ENCODE measurements at places on chromosomes 3 and 15.

- no peak for DNase-seq
Observed at GRCh38 chr15:91685436-91685835, 168.1 kb upstream of the SLCO3A1 start.

DNA sequence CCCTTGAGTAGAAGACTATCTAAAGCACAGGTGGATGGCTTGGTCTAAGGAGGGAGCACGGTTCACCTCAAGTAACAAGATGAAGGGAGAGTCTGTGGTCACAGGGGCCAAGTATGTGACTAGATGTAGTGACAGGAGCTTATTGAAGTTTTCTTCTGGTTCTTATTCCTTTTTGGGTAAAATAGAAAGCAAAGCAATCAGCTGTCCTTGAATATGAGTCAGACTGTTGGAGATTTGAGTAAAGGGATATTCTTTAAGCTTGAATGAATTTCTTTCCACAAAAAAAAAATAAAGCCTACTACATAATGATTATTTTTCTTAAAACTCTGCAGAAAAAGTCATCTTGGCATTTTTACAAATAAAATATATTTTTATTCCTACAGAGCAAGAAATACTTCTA is 1.5 kb upstream of the CNTN6 start:
- DNase-seq = peak; percentile 56

DNA sequence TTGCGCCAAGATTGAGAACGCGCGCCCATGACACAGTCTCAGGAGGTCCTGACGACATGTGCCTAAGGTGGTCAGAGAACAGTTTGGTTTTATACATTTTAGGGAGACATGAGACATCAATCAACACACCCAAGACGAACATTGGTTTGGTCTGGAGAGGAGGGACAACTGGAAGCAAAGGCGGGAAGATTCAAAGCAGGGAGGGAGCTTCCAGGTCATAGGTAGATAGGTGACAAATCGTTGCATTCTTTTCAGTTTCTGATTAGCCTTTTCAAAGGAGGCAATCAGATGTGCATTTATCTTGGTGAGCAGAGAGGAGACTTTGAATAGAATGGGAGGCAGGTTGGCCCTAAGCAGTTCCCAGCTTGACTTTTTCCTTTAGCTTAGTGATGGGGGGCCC is 828.4 kb upstream of the DPPA4 start:
- no peak for DNase-seq

GRCh38 chr15:51048308-51048707 is 46.4 kb downstream of the TNFAIP8L3 start:
- DNase-seq = no peak

DNA sequence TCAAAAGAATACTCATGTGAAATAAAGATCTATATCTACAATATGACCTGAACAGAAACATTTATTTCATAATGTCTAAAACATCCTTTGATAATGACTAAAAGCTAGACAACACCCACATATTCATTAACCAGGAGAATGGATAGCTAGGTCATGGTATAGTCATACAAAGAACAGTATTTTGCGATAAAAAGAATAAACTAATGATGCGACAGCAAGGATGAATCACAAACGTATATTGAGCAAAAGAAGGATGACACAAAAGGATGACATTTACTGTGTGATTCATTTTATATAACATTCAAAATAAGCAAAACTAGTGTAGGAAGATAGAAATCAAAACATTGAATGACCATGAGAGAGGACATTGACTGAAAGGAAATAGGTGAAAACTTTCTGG is 1233.1 kb downstream of the OTOL1 start:
- no peak for DNase-seq

DNA sequence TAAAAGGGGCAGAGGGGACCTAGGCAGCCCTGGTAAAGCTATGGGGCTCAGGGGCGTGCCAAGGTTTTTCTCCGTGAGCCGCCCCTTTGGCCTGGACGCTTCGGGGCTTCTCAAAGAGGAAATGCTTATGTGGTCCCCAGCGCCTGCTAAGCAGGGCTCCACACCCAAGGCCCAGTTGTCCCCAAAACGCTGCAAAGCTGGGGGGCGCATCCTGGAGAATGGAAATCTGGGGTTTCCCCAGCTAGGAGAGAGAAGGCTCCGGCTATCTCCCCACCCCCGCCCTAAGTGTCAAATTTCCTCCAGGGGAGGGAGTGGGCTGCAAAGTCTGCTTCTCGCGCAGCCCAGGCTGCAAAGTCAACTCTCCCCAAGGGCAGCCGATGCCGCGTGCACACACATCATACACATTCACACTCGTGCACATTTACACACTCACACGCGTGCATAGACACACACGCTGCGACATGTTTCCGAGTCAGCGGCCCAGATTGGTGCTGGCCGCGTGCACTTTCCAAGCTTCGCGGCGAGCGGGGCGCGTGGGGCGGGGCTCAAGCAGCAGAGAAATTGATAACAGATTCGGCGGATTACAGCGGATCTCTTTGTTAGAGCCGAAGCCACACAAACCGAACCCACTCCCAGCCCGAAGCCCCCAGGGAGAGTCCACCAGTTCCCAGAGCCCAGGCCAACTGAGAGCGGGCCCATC is 4.5 kb downstream of the WNT5A start:
- peak; percentile 24 for DNase-seq

DNA sequence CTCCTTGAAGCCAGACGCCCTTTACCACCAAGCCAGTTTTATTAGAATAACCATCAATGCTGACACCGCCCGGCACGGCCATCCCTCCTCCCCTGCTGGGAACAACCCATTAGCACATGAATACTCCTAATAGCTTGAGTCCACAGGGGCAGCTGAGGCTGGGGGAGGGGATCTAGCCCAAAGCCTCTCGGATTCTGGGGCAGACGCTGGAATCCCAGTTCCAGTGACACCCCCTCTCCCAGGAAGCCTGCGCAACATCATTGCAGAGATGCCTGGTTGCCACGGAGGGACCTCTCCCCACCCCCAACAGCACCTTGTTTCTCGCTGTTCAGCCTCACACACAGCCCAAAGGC is 1.2 kb upstream of the LINGO1 start:
- DNase-seq = no peak

DNA sequence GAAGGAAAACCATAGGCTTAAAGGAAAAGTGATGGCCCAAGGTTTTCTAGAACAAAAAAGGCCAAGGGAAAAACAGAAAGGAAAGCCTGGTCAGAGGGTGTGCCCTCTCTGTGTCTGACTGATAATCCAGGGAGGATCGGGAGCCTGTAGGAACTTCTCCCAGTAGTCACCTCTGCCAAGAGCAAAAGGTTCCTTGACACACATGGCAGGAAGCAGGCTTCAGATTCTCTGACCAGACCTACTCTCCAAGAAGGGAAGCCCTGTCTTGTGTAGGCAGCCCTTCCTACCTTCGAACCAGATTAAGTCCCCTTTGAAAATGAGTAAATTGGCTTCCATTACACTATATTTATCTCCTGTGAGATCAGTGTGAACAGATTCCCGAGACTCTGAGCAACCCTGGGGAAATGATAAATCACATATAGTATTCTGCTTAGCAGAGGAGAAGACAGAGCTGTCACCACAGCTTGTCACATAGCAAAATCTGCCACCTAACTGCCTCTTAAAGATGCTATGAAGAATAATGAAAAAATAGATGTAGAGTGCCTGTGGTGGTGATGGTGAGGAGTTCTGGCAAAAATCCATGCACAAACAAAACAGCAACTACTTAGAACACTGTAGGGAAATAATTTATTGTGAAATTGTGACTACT is 38.8 kb downstream of the PARP14 start:
- no peak for DNase-seq

DNA sequence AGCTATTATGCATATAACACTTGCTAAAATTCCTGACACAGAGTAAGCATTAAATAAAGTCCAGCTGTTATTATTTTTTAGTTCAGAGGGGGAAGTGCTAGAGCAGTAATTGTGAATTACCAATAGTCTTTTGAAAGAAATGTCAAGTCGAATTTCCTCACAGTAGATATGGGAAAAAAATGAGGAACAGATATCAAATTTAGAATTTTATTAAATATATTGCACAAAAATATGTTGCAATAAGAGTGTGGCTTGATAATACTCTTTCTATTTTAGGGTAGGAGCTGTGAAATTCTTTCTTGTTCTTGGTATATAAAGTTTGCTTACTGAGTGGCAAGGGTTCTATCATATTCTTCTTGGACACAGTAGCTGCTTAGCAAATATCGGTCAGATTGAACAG is 181.3 kb downstream of the NFKBIZ start:
- DNase-seq = no peak

DNA sequence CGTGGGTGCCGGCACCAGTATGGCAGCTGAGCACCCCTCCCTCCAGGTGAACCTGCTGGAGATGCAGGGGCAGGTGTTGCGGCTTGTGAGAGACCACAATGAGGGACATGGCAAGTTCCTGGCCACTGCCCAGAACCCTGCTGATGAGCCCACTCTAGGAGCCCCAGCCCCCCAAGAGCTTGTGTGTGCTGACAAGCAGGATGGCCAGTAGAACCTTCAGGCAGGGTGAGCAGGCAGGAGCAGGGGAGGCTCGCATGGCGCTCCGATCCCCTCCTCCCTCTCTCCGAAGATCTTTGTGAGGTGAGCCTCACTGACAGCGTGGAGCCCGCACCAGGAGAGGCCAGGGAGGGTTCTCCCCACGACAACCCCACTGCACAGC is 29.8 kb downstream of the NGRN start:
- DNase-seq = no peak

DNA sequence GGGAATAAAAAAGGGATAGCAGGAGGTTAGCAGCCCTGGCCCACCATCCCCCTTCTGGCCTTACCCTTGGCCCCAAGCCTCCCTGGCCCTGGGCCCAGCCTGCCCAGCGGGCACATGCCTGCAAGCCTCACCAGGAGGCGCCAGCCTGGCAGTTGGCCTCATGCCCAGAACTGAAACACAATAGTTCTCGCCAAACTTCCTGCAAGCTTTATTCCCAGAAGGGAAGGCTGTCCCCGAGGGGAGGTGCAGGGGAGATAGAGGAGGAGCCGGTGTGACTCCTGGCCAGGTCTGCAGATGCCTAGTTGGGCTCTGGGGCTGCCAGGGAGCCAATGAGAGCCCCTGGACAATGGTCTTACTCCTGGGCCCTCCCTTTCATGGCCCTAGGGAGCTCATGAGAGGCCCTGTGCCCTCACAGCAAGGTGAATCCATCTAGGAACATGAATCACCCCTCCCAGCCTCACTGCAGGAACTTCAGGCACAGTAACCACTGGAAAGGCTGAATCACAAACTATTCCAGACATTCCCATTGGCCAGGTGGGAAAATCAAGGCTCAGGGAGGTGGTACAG is 4.0 kb downstream of the CCDC33 start:
- peak; percentile 67 for DNase-seq

GRCh38 chr3:13577181-13578121 is 28.5 kb downstream of the FBLN2 start:
- DNase-seq = no peak

GRCh38 chr3:188407158-188407880 is 253.4 kb downstream of the LPP start:
- no peak for DNase-seq

GRCh38 chr15:36905908-36906307 is 194.4 kb downstream of the MEIS2 start:
- no peak for DNase-seq

GRCh38 chr15:74626752-74627692 is 11.4 kb downstream of the CLK3 start:
- no peak for DNase-seq

DNA sequence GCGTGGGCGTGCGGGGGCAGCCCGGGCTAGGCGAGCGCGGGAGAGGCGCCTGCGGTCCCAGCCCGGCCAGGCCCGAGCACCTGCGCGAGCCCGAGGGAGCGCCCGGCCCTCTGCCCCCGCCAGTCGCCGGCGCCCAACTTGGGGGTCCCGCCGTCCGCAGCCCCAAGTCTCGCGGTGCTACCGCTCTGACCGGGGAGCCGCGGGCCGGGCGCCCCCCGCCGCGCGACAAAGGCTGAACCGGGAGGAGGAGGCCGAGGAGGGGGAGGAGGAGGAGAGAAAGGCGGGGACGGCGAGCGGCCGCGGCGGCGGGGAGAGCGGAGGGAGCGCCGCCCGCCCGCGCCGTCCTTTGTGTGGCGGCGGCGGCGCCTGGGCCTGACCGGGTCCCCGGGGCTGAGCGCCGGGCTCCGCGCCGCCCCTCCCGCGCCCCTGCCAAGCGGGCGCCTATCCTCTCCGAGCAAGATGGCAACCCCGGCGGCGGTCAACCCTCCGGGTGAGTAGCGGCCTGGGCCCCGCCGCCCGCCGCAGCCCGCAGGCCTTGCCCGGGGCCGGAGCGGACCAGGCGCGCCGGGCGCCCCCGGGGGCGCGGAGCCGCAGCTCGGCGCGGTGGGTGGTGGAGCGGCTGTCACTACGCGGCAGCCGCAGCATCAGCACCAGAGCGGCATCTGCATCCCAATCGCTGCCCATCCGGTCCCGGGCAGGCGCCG is at the start of gene ARNT2:
TSS of gene ARNT2 (plus strand) at position 326 of the 704 bp plus-strand sequence. CDS start at position 460, 134 bp downstream.
- peak; percentile 20 for DNase-seq

DNA sequence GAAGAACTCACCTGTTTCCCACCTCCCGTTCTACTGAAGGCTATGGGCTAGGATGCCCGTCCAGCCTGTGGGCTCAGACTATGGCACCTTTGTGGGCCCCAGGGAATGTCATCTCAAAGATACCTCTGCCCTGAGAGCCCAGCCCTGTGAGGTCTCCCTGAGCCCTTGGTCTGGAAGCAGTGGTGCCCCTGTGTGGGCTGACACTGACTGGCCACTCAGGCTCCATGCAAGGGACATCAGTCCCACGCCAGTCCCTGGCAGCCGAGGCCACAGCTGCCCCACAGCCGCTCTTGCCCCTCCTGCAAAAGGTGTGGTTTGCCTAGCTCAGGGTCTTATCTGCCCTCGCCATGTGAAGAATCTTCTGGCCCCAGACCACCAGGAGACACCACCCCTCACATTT is 106.9 kb downstream of the KLF13 start:
- DNase-seq = no peak

DNA sequence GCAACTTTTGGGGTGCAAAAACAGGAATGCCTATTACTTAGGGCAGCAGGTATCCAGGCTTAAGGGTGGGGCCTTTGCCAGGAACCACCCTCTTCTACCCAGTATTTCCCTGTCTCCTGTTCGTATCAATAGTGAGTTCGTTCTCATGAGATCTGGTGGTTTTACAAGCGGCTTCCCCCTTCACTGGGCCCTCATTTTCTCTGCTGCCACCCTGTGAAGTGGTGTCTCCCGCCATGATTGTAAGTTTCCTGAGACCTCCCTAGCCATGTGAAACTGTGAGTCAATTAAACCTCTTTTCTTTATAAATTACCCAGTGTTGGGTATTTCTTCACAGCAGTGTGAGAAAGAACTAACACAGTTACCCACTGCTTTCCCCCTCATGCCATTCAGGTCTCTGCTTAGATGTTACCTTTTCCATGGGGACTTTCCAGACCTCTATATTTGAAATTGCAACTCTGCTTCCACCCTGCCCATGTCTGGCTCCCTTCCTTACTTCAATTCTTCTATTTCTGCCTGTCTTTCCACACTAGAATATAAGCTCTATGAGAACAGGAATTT is 23.9 kb upstream of the TRA2B start:
- DNase-seq = no peak

All from umbilical cord (tissue), 2 donors.